Activated CD4-positive, alpha-beta T cell treated with anti-CD3 and anti-CD28 coated beads, Interleukin-2, amount 10 ng/mL, durations not matched to agents 7 days and 5 days (primary cell): ENCODE measurements at places on chromosomes 3 and 15. TPM values are rescaled to one million over a fixed set of nuclear protein-coding genes. Genes with fewer than 3 reads are reported as not detected.

DNA sequence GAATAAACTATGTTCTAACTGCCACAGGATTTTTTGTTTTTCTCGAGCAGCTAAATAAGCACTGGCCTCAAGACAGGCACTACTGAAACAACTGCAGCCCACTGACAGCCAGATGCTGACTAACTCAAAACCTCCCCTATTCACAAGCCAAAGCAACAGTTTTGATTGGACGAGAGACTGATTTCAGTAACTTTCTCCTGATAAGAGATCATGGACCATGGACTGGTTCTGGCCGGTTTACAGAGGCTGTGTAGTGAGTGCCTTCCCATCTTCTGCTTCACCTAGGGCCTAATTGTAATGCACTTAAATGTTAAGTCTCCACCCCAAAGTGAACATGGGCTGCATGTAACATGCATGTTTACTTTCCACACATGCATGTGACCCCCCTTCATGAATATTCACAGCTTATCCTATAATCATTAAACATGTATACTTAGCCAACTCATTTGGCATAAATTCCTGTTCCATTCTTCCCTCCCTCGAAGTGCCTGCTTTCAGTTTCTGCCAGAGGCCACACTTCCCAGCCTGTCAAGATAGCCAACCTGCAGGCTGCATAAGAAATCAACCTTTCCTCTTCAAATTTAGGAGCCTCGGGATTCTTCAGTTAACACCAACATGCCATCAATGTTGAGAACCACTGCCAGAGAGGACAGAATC is 108.2 kb downstream of the ULK4 start:
- peaks cover 9% of the 10 kb centered on the region for H3K4me1 ChIP-seq
- no peak for DNase-seq
- H3K27me3 ChIP-seq = no peaks in the 10 kb centered on the region
- no peak overlapping the region for H3K4me3 ChIP-seq

HYKK gene
- 4.7 TPM for total RNA-seq

GRCh38 chr15:71586463-71586862 is 223.9 kb upstream of the NR2E3 start:
- H3K27me3 ChIP-seq = peaks cover 18% of the 10 kb centered on the region
- no peak overlapping the region for H3K27ac ChIP-seq
- DNase-seq = no peak
- H3K4me3 ChIP-seq = no peak overlapping the region
- no peaks in the 10 kb centered on the region for H3K36me3 ChIP-seq
- no peaks in the 10 kb centered on the region for H3K4me1 ChIP-seq

SLCO2A1 gene
- not detected for total RNA-seq

DNA sequence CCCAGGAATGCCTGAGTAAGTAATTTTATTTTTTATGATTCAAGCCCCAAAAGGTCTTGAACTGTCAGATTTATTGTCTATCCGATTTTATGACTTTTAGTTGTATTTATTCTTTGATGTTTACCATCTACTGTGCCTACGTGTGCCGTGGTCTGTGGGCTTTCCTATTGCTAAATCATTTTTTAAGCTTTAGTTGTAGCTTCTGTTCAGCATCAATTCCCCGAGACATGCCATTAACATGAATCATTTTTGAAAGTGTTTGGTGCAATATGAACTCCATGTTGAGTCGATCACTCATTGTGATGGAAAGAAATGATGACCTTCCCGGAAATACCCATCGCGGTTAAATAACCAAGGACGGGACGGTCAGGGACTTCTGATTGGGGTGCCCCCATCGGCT is 268.7 kb upstream of the THRB start:
- H3K27ac ChIP-seq = no peak overlapping the region
- H3K4me1 ChIP-seq = no peaks in the 10 kb centered on the region
- H3K27me3 ChIP-seq = no peaks in the 10 kb centered on the region
- no peaks in the 10 kb centered on the region for H3K36me3 ChIP-seq
- H3K4me3 ChIP-seq = no peak overlapping the region
- no peak for DNase-seq

- no peaks in the 10 kb centered on the region for H3K36me3 ChIP-seq
- H3K4me1 ChIP-seq = no peaks in the 10 kb centered on the region
- H3K27ac ChIP-seq = no peak overlapping the region
- peaks cover 5% of the 10 kb centered on the region for H3K27me3 ChIP-seq
Observed at GRCh38 chr3:156040041-156040440, 80.3 kb upstream of the KCNAB1 start.

EIF3J gene
- 86.1 TPM for total RNA-seq

TAGLN3 gene
- 0.33 TPM for total RNA-seq

- no peak for DNase-seq
- no peak overlapping the region for H3K27ac ChIP-seq
- H3K4me3 ChIP-seq = no peak overlapping the region
- H3K36me3 ChIP-seq = no peaks in the 10 kb centered on the region
Observed at GRCh38 chr3:175485436-175485835, 626.3 kb downstream of the NAALADL2 start.
